Stimulated activated CD4-positive, alpha-beta T cell treated with anti-CD3 and anti-CD28 coated beads, Interleukin-1b, Interleukin-23, amount 100 ng/mL, for 1 hour (primary cell): ENCODE measurements at places on chromosomes 12 and 14.

GRCh38 chr14:56324856-56325699 is 206.9 kb downstream of the PELI2 start:
- DNase-seq, result no peak

DNA sequence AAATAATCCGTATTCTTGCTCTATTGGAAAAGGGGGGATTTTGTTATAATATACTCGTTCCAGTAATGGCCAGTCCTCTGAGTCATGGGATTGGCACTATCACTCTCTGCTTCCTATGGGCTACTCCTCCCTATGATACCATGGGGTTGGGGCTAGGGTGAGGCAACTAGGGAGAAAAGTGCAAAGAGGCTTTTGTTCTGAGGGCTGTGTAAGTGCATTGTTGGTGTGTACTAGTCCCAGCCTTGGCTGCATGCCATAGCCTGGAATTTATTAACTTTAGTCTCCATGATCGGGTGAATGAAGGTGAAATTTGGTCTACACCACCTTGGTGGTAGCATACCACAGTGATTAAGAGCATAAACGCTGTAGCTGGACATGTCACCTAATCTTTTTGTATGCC is 247.6 kb downstream of the RPAP3 start:
- DNase-seq, result no peak

- DNase-seq, result no peak
These were observed 14.1 kb downstream of the CMAS start for GRCh38 chr12:22059976-22060647.

DNA sequence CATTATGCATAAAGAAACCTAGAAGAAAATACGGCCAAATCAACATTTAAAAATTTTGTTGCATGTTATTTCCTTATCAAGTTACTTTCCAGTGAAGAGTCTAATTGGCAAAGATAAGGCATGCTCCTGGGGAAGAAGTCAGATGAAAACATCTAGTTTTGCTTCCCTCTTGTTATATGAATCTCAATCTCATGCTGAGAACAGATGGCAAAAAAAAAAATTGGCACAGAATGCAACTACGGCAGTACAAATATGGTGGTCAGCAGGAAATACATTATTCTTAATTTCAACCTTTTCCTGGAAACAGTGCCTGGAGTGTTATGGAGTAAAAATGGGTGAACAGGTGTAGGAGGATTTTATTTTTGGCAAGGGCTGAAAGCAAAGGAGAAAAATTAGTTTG is 32.8 kb downstream of the HECTD4 start:
- no peak for DNase-seq

DNA sequence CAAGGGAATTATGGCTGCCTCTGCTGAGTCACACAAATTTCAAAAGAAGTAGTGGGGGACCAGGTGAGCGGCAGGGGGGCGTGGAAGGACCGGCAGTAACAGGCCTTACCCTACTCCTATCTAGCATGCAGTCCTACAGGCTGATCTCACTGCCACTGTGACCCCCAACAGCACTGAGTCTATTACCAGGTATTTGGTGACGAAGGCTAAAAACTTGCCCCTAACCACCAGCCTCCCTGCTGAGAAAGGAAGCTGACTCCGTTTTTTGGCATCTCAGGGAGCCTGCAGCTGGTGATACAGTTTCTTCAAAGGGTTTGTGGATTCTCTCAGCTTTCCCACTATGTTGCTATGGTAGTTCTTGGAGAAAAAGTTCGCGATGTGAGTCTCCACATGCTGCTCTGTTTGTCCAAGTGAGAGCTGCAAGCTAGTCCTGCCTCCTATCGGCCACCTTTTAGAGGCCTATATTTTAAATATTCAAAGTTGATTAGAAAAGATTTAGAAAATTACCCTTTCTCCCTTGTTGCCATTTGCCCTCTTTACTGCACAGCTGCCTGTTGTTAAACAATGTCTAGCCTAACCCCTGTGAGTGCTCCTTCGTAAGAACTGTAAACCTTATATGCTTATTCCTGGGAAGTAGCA is 57.1 kb upstream of the SLCO1B1 start:
- no peak for DNase-seq

- DNase-seq, result no peak
These were observed 10.0 kb downstream of the SLC6A13 start for GRCh38 chr12:252636-253035.

GRCh38 chr14:105999361-106000028 is 473.1 kb downstream of the TMEM121 start:
- peak; percentile 62 for DNase-seq

- DNase-seq, result no peak
These were observed 6.7 kb downstream of the KRT81 start for GRCh38 chr12:52284562-52285171.

- no peak for DNase-seq
These were observed 324.4 kb upstream of the RTL1 start for GRCh38 chr14:101227611-101228594.

GRCh38 chr14:90644882-90645281 is 171.3 kb downstream of the TTC7B start:
- no peak for DNase-seq
